ENCODE measurements at places on chromosomes 3 and 15.
A peak's percentile ranks its signal among the peaks of the same experiment; 100 is the strongest.

GRCh38 chr15:51600114-51600513, 22.5 kb downstream of the DMXL2 start:
- DNase-seq, result no peak

GRCh38 chr3:135012101-135012500, 217.0 kb downstream of the EPHB1 start:
- no peak for DNase-seq

DNA sequence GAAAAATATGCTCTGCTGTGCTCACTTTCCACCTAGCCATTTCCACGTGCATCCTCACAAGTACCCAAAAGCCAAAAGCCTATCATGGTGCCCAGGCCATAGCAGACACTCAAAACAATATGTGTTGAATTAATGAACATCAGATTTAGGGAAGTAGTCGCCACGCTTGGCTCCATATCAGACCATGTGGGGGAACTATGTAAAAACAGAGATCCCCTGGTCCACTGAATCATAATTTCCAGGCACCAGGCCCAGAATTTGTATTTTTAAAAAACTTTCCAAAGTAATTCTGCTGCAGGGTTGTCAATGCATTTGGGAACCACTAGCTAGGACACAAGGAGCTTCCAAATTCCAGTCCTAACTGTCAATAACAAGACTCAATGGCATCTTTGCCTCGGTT, 77.3 kb downstream of the CNTN3 start:
- DNase-seq, result no peak

GRCh38 chr15:31372635-31373091, 46.0 kb downstream of the KLF13 start:
- DNase-seq, result peak; percentile 73

- DNase-seq, result peak; percentile 33
These were observed 799 bp downstream of the SERF2 start for GRCh38 chr15:43792761-43793476.

GRCh38 chr3:156216216-156216615, 95.8 kb downstream of the KCNAB1 start:
- no peak for DNase-seq

GRCh38 chr15:57218826-57219576, 157.3 kb upstream of the CGNL1 start:
- peak; percentile 70 for DNase-seq

- DNase-seq, result no peak
These were observed 143.3 kb downstream of the CMSS1 start for GRCh38 chr3:99960941-99961340.

Measured in neural progenitor cell (in vitro differentiated cells).